ENCODE measurements at places on chromosomes 6 and 20.

DNA sequence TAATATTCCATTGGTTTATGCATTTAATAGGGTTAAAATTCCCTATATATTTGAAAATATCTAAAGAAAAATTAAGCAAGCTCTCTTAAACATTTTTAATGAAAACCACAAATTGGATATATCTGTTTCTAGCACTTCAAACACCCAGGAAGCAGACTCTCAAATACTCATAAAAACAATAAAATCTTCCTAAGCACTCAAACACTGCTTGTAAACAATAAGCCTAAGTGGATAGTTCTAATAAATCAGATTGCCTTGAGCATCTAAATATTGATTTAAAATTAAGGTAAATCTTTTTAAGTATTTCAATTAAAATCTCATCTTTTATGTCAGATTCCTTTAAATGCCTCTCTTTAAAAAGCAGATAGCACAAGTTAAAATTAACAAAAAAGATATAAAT is 254.4 kb downstream of the KCNQ5 start:
- DNase-seq, result no peak

- no peak for DNase-seq
These were observed 95.6 kb downstream of the HDGFL1 start for GRCh38 chr6:22664968-22665367.

- DNase-seq, result no peak
These were observed 158.8 kb upstream of the ENPP5 start for GRCh38 chr6:46329568-46329967.

DNA sequence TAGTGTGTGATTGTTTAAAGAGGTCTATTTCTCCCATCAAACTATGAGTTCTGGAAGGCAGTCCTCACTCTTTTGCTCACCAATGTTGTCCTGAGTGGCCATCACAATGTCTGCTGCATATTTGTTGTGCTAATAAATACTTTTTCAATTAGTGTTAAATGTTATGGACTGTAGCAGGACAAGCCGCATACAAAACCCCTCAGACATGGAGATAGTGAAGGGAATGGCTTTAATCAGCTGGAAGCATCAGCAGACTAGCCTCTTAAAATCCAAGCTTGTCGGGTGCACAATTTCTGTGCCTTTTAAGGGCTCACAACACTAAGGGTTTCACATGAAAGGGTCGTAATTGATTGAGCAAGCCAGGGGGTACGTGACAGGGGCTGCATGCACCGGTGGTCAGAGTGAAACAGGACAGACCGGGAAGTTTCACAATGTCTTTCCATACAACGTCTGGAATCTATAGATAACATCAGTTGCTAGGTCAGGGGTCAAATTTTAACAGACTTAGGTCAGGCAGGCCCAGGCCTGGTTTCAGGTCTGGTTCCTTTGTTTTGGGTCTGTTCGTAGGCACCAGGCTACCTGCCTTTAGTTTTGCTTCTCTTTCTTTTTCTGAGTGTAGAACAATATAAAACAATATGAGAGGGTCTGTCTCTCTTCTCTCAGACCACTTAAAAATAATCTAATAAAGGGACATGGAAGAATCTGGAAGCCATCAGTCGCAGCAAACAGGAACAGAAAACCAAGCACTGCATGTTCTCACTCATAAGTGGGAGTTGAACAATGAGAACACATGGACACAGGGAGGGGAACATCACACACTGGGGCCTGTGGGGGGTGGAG is 327.6 kb upstream of the HTR1E start:
- DNase-seq, result no peak

DNA sequence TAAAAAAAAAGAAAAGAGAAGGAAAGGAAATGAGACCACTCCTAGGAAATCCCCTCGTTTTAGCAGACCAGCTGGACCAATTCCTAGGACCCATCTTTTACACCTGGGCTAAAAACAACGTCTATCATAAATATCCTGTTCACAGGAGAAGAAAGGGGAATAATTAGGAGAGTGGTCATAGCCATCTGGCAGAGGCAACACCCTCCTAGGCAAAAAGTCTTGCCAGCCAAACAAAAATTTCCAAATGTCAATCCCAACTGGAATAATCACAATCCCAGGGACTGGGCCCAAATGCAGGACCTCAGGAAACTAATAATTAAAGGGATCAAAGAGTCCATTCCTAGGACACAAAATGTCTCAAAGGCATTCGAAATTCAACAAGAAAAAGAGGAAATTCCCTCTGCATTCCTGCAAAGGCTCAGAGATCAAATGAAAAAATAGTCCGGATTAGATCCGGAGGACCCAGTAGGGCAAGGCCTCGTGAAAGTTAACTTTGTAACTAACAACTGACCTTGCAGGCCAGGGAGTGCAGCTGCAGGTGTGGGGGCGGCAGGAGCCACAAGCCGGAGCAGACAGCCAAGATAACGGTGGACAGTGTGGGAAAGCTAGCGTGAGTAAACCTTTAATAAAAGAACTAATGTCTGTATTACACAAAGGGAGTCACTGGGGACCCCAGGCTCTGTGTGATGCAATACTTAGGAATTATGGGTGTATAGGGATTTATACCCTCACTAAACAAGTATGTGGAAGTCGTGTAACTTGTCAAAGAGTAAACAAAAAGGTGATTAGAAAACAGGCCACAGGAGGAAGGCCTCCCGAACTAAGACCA is 11.7 kb downstream of the LCA5 start:
- no peak for DNase-seq

GRCh38 chr6:90053614-90054013 is 159.3 kb downstream of the GJA10 start:
- DNase-seq, result no peak

GRCh38 chr6:167122041-167122826 is 662 bp upstream of the CCR6 start:
- DNase-seq, result no peak

DNA sequence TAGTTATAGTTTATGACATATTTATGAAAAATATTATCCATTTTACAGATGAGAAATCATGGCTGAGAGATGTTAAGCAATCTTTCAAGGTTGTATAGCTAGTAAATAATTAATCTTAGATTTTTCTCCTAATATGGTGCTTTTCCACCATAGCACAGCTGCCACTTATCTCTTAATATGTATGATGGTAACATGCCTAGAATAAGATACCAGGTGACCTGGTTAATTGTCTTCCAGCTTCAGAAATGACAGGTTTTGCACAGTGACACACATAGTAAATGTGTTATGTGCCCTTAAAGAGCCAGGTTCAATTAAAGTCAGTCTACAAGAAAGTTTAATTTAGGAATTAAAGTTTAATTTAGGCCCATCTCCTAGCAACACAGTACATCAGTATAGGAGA is 14.8 kb downstream of the TUBB2A start:
- no peak for DNase-seq

- no peak for DNase-seq
These were observed 19.3 kb upstream of the SEC63 start for GRCh38 chr6:107977283-107977682.

GRCh38 chr6:47029865-47030561 is 12.1 kb downstream of the ADGRF1 start:
- DNase-seq, result no peak

DNA sequence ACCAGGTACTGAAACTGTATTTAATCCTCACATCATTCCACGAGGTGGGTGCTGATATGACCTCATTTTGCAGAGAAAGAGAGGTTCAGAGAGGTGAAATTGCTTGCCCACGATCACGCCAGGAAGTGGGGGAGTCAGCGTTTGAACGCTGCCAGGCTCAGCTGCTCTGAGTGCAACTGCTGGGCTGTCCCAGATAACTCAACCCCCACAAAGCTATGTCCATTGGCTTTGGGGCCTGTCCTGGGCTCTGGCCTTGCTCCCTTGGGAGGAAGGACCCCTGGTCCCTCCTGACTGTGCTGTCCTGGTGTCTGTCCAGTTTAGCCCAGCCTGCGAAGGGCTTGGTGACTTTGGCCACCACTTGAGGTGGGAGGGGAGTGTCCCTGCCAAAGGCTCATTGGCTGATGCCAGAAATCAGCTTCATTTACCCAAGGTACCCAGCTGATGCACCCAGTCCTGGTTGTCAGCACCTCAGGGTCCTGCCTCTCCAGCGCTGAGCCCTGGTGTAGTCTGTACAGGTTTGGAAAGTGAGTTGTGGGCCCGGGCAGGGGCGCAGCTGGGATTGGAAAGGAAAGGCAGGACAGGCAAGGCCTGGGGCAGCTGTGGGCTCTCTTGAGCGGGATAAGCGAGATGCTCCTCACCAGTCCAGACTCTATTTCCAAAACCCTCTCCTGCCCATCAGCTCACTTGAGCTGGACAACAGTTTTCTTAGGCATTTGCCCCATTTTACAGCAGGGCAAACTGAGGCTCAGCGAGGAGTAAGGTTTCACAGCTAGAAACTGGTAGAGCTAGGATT is 38.5 kb downstream of the SUN5 start:
- no peak for DNase-seq

GRCh38 chr6:74170118-74170517 is 474.1 kb downstream of the CD109 start:
- no peak for DNase-seq

DNA sequence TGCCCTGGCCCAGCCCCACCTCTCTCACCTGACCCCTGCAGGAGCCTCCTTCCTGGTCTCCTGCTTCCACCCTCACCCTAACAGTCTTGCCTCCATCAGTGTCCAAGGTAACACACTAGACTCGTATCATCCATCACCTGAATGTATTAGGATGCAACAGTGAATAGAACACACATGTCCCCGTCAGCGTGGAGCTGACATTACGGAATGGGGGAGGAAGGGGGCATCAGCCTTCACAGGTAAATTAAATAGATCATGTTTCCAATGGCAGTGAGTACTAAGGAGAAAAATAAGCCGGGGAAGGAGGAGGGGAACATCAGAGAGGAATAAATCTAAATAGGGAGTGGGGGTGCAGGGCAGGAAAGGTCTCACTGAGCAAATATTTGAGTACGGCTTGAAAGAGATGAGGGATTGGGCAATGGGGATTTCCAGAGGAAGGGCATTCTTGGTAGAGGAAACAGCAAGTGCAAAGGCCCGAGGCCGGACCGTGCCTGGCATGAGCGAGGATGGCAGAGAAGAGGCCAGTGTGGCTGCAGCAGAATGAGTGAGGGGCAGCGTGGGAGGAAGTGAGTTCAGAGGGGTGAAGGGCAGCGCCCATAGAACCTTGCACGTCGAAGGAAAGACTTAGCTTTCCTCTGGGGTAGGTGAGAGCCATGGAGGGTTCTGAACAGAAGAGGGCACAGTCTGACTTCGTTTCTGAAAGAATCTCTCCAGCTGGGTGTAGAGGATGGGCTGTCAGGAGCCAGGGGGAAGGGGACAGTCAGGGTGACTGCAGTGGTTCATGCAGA is 110.1 kb upstream of the PTPN1 start:
- no peak for DNase-seq

GRCh38 chr6:10401004-10401536 is 13.8 kb downstream of the TFAP2A start:
- DNase-seq, result no peak

DNA sequence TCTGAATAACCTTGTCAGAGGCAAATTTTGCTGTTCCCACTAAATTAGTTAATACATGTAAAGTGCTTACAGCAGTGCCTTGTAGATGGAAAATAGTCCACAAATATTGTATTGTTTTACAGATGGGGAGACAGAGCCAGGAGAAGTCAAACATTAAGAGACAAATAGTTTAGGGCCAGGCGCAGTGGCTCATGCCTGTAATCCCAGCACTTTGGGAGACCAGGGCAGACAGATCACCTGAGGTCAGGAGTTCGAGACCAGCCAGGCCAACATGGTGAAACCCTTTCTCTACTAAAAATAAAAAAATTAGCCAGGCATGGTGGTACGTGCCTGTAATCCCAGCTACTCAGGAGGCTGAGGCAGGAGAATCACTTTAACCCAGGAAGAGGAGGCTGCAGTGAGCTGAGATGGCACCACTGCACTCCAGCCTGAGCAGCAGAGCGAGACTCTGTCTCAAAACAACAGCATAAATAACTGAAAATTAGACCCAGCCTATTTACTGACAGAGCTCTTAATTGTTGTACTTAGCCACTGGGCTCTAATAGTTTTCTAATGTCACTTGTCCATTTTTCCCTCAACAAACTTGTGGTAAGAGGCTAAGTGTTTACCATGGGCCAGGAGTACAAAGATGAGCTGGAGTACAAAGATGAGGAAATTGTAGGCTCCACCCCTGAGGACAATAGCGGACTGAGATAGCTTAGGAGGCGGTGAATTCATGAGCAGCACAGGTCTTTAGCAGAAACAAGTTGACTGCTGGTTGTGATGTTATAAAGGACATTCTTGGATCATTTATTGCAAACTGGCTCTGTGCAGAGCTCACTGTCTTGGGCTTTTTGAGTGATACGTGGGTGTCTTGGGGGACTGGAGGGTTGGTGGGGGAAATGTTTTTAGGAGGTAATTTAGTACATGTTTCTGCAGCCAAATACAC is 6.4 kb downstream of the ZSWIM3 start:
- no peak for DNase-seq

- peak; percentile 78 for DNase-seq
These were observed 725 bp downstream of the EEF1A1 start for GRCh38 chr6:73519926-73520687.

- no peak for DNase-seq
These were observed 3.7 kb downstream of the KIF16B start for GRCh38 chr20:16569246-16570153.

DNA sequence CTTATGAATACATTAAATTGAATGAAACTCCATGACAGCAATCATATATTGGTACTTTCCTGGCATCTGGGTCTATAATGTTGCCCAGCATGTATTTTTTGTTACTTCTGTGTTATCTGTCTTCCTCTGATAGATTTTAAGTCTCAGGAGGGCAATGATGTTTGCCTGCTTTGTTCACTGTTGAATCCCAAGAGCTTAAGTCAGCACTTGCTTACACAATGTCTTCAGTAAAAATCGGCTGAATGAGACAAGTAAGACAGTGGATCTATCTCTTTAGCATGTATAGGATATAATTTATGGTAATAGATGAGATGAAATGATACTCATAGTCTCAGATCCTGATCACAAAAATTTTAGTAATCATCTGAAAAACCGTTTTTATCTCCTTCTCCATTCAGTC is 1034.9 kb upstream of the EPHA7 start:
- no peak for DNase-seq

DNA sequence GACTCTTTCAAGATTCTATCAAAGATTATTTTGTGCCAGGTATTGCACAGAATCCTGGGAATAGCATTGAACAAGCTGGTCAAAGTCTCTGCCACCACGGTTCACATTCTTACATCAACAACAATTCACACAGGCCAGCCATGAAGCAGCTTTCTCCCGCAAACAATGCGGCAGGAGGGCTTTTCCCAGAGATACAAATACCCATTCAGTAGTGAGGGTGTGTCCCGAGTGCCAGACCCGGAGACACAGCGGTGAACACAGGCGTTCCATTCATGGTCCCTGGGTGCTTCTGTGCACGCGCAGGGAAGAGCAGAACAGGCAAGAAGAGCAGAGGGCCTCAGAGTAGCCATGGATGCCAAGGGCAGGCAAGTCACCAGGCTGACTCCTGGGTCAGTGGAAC is 83.3 kb upstream of the PDE10A start:
- DNase-seq, result no peak

GRCh38 chr6:162178666-162179065 is 548.9 kb downstream of the PRKN start:
- no peak for DNase-seq
